ENCODE measurements at places on chromosomes 12 and 14.

DNA sequence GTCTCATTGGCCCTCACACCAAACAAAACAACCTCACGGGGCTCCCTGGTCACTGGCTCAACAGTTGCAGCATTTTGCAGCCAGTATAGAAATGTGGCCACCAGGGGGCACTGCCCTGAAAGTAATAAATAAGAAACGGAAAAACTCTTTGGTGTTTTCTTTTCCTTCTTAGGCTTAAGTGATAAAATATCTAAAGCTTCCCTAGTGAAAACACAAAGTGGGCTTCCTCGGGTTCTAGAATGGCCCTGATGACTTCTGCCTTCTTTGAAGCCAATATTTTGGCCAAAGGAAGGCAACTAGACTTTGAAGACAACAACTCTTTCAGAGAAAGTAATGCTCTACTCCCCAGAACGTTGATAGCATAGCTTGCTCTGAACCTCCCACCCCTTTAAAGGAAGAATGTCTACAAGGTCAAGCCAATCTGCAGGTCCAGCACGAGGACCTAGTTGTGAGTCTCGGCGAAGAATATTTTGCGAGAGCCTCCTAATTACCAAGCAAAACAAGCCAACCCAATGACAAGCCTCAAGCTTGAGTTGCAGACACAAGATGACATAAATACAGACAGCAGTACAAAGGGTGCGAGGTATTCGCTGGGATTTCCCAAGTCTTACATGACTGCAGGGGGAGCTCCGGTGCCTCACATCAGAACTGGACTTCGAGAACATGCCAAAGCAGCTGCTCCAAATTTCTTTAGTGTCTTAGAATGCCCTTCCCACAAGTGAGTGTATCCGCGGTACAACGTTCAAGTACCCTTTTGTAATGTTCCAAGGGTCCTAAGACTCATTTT is 2.6 kb downstream of the ITPK1 start:
- peak; percentile 86 for DNase-seq

DNA sequence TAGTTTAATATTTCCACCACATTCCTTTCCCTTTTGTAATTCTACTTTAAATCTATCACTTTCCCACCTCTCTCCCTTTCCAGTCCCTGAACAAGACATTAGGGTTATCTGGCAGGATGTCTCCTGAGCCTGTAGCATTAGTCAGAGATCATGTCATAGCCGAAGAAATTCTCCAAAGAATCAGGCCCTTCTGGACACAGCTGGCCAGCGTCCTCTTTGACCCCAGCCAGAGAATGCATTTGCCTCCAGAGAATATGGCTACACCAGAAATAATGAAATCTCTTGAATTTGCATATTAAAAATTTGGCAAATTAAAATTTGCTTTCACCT is 56.7 kb downstream of the NTF3 start:
- DNase-seq, result peak; percentile 57

- no peak for DNase-seq
Measured at GRCh38 chr12:108799401-108800243, 57.8 kb downstream of the SSH1 start.

GRCh38 chr14:44652640-44653039 is 145.6 kb upstream of the FSCB start:
- DNase-seq, result no peak

GRCh38 chr12:68831751-68832503 is 23.9 kb downstream of the MDM2 start:
- no peak for DNase-seq

- DNase-seq, result no peak
Measured at GRCh38 chr14:21780429-21781084, 106.9 kb upstream of the OR4E1 start.

- DNase-seq, result no peak
Measured at GRCh38 chr12:124940143-124940392, 25.6 kb upstream of the UBC start.

GRCh38 chr12:108319277-108320234 is 19.6 kb downstream of the CMKLR1 start:
- DNase-seq, result no peak

- no peak for DNase-seq
Measured at GRCh38 chr12:56622535-56622934, 7.6 kb downstream of the BAZ2A start.

DNA sequence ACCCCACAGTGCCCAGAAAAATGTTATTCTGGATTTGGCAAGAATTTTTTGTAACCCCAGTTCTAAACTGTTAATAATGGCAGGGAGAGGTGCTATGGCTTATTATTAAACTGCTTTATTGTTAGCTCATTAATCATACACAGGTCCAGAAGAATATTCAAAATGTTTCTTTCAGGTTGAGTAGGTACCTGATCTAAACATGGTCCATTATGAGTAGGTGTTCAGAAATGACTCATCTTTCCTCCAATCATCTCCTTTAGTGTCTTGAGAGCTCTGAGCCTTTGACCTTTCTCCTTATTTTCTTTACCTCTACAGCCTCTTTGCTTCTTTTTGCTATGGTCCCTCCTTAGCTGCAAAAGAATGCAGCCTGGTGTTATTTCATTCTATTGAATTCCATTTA is 211.0 kb upstream of the GARIN6 start:
- no peak for DNase-seq

- no peak for DNase-seq
Measured at GRCh38 chr12:120169946-120170345, 24.6 kb downstream of the GCN1 start.

DNA sequence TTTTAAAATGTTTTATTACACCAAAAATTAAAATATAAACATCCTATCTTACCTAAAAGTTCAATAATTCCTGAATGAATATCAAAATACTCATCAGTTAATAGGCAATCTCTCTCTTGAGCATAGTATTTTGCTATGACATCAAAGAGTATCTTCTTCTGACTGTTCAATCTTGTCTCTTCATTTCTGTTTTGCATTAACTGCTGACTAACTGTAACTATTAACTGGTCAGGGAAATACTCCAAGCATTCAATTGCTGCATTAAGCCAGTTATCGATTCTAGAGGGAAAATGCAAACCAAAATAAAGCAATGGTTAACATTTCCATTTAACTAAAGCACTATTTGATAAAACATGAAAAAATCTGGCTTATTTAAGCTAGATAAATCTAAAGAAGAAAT is 13.4 kb downstream of the DEPDC4 start:
- no peak for DNase-seq

DNA sequence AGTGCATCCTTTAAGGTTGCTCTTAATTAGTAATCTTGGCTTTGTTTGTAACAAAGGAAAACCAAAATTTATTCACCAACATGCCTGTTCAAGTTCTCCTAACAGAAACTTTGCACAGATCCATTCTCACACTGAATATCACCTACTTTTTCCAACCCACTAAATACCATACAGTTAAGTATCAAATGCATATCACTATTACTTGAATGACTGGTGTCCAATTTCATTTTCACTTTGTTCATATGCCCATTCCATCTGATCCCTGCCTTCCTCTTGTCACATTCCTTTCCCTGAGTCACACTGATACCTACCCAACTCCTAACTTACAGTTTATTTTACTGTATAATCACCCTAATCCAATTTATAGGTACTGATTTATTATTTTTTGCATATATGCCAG is 286.4 kb downstream of the NELL2 start:
- DNase-seq, result peak; percentile 22

DNA sequence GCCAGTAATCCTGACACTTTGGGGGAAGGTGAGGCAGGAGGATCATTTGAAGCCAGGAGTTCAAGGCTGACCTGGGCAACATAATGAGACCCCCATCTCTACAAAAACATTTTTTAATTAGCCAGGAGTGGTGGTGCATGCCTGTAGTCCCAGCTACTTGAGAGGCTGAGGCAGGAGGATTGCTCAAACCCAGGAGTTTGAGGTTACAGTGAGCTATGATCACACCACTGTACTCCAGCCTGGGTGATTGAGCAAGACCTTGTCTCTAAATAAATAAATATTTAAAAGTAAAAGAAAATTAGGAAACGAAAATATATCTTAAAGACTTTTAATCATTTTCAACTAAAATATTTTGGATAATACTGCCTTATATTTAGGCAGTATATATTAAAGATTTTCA is 25.9 kb downstream of the CKB start:
- no peak for DNase-seq

GRCh38 chr12:3145546-3146310 is 68.5 kb downstream of the TSPAN9 start:
- DNase-seq, result no peak

DNA sequence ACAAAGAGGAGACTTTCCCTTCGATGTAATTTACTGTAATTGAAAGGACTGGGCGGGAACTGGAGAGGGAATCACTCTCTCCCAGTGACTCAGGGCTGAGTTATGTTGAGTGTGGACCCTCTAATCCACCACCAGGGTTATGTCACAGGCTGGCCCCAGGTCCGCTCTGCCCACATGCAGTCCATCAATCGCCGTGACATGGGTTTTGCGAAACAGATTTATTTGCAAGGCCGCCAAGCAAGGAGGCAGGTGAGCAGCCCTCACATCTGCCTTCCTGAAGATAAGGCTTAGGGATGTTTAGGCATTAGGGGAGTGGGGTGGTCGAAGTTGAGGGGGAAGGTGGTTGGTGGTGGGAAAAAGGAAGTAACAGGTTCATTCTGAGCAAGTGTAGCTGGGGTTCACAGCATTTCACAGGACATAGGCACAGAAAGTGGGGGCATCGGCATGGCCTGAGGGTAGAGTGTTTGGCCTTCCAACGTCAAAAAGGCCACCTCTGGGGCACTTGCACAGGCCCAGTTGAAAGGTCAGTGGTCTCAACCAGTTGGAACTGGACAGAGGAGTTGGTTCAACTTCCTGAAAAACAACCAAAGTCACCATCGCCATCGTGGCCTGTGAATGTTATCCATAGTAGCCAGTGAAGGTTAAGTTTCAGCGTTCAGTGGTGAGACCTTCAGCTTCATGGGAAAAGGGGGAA is 66.9 kb downstream of the DNAH10 start:
- DNase-seq, result no peak

DNA sequence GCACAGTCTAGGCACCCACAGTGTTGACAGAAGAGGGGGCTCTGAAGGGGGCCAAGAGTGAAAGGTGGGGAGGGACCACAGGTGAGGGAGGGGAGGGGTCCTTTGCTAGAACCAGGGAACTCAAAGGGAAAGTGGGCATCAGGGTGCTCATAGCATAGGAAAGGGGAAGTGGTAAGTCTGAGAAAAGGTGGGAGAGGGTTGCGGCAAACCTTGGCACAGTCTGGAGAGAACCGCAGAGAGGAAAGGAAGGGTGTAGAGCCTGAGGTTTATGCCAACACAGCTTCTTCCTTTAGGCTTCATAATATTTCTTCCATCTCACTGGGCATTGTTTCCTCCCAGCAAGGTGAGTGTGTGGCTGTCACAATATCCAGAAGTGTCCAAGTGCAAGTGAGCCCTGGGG is 11.5 kb upstream of the PLEK2 start:
- DNase-seq, result no peak

- no peak for DNase-seq
Measured at GRCh38 chr14:63963439-63963838, 110.6 kb downstream of the SYNE2 start.

- no peak for DNase-seq
Measured at GRCh38 chr12:13100605-13100881, 2.9 kb downstream of the GSG1 start.

- DNase-seq, result no peak
Measured at GRCh38 chr14:30252151-30252550, 306.8 kb upstream of the G2E3 start.

- DNase-seq, result no peak
Measured at GRCh38 chr14:24085215-24085614, 8.9 kb upstream of the PCK2 start.

GRCh38 chr12:76936275-76937193 is 57.7 kb upstream of the CSRP2 start:
- DNase-seq, result no peak

GRCh38 chr14:101230161-101230850 is 326.8 kb upstream of the RTL1 start:
- DNase-seq, result no peak

- DNase-seq, result peak; percentile 33
Measured at GRCh38 chr12:89261982-89262381, 90.3 kb downstream of the DUSP6 start.

DNA sequence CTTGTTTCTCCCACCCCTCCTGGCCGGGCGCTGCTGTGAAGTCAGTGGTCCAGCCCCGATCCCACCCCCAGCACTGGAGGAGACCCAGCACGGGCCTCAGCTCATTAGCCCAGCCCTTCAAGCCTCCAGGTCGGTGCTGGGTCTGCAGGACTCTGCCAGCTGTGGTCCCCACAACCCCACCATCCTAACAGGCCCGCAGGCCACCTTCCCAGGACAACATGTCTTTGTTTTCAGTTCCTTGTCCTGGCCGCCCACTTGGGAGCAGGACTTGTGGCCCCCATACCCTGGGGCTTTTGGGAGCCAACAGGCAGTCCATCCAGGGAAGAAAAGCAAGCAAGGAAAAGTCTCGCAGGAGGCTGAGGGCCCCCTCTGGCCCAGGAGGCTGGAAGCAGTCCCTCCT is 60.0 kb downstream of the HRK start:
- no peak for DNase-seq

All from fibroblast of lung (primary cell).